Iris pigment epithelial cell (primary cell): ENCODE measurements at places on chromosomes 2 and 18.
A peak's percentile ranks its signal among the peaks of the same experiment; 100 is the strongest.

DNA sequence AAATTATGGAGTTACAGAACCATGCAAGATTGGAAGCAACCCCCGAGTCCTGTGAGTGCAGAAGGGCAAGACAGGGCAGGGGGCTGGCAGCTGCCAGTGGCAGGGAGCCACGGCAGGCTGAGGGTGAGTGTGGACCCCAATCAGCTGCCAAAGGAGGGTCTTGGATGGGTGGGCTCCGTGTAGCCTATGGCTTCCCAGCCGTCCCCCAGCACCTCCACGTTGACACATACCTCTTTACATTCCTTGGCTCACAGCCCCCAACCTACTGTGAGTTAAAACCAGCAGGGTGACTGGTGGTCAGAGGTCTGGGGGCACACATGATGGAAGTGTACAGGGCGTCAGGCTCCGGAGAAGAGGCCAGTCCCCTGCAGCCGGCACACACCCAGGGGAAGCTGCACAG lies 60.9 kb upstream of the SALL3 start:
- DNase-seq, result no peak

DNA sequence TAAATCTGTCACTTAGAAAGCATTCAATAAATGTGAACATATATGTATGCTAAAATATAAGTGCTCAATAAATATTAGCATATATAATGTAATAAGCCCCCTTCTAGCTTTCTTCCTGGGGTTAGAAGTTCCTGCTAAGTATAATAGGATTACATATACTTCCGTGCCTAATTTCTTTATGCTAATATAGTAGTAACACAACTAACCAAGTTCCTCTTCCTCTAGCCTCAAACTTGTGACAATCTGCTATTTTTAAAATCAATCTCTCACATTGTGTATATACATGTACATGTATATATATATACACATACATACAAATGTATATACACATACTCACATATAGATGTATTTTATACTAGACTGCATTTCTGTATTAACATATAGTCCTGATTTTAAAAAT lies 32.2 kb downstream of the TLK1 start:
- no peak for DNase-seq

DNA sequence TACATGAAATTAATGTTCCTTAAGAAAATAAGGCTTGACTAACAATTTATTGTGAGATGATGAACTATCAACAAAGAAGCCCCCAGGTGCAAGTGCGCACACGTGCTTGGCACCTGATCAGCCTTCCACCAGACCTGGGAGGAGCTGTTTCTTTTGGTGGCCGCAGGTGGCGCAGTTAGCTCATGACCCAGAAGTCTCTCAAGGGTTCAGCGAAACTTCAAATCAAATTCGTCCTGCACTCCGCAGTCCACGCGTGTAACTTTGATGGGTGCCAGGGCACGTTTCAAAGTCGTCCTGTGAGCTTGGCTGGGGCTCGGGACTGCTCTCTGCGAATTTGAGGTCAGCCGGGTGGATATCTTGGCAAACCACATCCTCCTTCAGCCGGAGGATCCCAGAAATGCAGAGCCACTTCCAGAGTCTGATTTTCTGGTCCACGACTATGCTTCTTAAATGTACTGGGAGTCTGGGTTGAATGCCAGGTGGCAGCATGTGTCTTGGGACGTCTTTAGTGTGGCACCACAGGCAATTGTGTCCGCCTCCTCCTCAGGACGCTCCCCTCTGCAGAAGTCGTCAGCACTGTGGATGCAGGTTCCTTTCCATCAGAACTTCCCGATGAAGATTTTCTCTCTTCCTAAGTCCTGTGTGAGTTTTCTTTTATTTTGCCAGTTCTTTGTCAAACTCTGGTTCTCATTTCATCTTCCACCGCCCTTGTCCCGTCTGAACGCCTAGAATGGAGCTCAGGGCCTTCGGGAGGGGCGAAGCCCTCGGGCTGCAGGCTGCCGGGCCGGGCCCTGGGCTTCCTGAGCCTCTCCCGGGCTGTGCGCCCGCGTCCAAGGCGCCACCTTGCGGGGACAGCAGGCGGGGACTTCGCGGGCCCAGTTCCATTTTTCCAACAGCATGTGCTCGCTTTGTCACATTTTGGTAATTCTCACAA lies 61.3 kb upstream of the RAPGEF4 start:
- DNase-seq, result peak; percentile 45

DNA sequence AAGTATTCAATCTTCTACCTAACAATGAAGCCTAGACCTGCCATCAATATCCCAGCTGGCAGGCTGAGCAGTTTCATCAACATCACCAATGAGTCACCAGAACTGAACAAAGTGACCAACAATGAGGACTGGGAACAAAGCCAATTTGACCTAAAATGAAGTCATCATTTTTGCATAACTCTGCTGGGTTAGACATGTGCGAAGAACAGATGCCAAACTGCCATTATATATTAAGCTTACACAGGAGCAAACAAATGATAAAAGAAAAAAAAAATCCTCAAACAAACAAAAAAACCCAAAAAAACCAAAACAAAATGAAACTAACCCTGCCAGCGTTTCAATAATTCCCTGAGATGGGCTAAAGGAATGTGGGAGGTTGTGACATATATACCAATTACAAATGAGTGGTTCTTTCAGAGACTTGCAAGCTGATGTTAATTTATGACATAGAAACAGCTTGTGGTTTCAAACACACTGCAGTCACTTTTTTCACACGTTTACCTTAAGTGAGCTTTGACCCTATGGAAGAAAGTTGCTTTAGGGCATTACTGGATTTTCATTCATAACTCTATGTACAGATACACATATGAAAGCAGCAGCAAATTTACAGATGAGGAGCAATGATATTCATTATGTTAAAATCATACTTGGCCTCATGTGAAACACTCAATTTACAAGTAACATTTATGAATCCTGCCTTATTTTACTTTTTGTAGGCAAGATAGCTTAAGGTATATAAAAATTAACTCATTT lies 56.9 kb upstream of the CCDC141 start:
- DNase-seq, result peak; percentile 96

GRCh38 chr2:113283704-113284284 lies 5.1 kb upstream of the PAX8 start:
- DNase-seq, result peak; percentile 81

DNA sequence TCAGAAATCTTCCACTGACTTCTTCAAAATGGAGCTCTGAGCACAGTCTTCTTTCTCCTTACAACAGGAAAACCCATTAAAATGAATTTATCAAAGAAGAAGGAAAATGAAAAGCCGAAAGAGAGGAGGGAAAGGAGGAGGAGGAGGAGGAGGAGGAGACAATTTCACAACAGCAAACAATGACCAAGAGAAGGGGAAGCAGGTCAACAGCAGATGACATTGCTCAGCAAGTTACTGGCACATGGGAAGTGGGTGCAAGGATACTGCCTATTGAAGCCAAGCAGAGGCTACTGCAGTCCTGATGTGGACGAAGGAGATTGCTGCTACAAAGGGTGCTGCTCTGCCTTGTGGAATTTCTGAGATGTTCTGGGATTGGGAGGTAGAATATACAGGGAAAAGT lies 268.2 kb upstream of the FBXO11 start:
- no peak for DNase-seq

DNA sequence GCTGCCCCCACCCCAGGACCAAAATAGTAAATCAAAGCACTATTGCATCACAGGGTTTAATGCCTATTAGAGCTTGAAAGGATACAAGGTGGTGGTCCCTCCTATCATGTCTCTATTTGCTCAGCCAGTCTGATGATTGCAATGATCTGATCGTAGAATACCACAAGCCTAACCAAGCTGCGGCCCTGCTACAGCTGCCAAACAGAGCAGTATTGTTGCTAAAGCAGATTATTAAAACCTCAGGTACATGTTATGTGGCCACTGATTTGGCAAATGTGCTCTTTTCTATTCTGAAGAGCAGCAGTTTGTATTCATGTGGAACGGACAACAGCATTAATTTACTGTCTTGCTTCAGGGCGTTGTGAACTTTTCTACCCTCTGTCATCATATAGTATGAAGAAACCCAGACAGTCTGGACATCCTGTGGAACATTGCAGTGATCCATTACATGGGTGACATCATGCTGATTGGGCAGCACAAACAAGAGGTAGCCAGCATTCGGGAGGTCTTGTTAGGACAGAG lies 8.4 kb upstream of the VAPA start:
- DNase-seq, result no peak

DNA sequence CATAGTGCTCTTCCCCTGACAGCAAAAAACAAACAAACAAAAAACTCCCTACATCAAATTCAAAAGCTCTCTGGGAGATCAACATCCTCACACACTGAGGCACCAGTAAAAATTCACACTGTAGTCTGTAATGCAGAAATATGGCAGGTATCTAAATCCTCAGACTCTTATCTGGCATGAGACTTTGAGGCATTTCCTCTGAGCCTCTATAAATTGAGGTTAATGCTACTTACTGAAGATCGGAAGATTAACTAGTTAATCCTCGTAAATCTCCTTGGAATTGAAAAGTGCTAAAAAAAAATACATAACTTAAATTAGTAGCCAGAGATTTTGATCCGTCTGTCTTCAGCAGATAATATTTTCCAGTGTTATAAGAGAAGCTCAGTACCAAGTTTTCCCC lies 65.0 kb downstream of the AP1S3 start:
- DNase-seq, result peak; percentile 62

- no peak for DNase-seq
These were observed 112.0 kb upstream of the SLC66A3 start for GRCh38 chr2:11043245-11043644.

GRCh38 chr2:37809931-37810570 lies 115.0 kb upstream of the RMDN2 start:
- peak; percentile 59 for DNase-seq

GRCh38 chr2:122634256-122634655 lies 878.8 kb downstream of the TSN start:
- peak; percentile 86 for DNase-seq

DNA sequence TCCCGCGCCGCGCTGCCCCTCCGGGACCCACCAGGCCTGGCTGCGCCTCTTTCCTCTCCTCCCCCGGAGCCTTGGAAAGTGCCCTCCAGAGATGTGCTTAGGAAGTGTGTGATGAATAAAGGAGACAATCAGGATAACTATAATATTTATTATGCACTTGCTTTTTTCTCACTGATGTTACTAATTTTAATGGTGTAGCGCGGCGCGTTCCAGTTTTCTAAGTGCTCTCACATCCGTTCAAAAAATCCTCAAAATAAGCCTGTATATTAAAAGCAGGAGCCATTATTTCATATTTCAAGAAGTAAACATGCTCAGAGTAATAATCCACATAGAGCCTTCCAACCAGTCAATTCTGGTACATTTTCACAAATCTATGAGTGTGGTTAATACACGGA lies 941 bp upstream of the MPPE1 start:
- peak; percentile 44 for DNase-seq

DNA sequence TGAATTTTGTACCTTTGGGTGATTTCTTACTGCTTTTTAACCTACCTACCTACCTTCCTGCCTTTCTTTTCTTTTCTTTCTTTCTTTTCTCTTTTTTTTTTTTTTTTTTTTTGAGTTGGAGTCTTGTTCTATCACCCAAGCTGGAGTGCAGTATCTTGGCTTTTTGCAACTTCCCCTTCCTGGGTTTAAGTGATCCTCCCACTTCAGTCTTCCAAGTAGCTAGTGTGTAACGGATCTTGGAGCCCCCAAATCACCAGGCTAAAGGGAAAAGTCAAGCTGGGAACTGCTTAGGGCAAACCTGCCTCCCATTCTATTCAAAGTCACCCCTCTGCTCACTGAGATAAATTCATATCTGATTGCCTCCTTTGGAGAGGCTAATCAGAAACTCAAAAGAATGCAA lies 61.3 kb downstream of the DDX18 start:
- no peak for DNase-seq

DNA sequence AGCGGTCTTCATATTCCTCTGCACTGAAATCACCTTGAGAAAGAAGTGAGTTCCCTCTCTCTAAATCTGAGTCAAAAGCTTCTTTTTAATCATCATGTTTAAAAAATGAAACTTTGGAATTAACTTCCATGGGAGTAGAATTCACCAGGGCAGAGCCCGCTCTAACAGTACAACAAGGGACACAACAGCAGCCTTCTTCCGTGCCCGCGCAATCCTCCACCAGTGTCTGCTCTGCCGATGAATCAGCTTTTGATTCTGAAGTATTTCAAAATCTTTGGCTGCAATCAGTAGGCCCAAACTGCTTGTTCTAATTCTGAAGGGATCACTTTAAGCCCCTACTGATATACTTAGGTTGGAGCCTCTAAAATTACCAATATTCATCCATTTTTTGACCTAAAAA lies 76.9 kb downstream of the USP40 start:
- peak; percentile 90 for DNase-seq

DNA sequence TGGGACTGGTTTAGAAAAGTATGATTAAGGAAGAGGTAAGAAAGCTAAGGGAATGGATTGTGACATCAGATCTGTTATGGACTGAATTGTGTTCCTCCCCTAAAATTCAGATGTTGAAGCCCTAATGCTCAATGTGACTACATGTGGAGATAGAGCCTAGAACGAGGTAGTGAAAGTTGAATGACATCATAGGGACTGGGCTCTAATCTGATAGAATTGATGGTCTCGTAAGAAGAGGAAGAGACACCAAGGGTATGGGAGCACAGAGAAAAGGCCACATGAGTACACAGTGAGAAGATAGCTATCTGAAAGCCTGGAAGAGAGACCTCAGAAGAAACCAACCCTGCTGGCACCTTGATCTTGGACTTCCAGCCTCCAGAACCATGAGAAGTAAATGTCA lies 178.3 kb downstream of the TRIB2 start:
- no peak for DNase-seq

GRCh38 chr18:34595690-34596089 lies 114.4 kb upstream of the DTNA start:
- peak; percentile 58 for DNase-seq

DNA sequence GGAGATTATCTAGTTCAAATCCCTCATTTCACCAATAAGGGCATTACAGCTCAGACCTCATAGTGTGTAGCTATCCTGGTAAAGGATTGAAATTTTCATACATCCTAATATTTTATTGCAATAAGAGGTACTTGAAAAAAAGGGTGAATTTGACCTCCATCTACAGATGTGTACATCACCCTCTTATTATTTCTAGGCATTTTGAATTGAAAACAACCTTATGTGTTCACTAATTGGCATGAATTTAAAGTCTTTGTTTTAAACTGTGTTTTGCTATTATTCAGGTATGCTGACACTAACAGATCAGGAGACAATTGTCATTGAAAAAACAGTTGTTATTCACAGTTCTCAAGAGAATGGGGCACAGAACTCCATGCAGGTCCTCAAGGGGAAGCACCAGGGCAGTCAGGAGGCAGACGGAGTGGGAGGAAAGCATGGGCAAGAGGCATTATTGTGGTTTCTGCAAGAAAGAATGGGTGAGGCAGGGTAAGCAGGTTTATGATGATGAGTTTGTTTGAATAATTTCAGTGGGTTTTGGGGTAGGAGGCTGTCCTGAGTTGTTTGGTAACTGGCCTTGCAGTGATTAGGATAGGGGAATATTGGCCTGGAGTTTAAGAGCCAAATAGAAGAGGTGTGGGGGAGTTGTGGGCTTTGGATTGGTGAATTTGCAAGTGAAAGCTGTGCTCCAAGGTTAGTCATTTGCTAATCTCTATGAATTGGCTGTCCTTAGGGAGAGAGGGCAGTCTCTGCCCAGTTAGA lies 194.6 kb downstream of the GPD2 start:
- DNase-seq, result no peak

DNA sequence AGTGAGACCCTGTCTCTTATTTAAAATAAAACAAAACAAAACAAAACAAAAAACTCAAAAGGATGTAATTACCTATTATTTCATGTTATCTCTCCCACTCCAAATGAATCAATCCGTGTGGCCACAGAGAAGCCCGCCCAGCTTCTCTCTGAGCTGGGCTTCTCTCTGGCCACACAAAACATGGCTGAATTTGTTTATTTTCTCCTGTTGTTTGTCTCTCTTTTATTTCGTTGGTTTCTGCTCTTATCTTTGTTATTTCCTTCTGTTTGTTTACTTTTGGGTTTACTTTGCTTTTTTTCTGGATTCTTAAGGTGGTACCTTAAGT lies 1.5 kb upstream of the TRABD2A start:
- DNase-seq, result no peak
